ENCODE measurements at places on chromosomes 7 and 10.

DNA sequence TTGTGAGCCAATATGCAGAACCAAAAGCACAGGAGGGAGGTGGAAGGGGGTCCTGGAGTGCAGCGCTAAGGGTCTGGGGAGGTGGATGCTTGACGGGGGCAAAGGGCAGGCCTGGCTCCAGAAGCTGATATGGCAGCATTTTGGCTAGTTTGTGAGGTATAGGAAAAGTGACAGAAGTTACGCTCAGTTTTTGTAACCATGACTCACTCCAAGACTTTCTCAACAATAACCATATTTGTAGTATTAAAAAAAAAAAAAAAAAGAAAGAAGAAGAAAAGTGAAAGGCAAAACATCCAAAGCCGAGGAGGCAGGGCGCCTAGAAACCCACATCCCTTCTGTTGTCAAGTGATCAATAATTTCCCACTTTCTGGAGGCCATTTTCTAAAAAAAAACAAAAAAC is 92.3 kb downstream of the RNF216 start:
- no peak for DNase-seq

DNA sequence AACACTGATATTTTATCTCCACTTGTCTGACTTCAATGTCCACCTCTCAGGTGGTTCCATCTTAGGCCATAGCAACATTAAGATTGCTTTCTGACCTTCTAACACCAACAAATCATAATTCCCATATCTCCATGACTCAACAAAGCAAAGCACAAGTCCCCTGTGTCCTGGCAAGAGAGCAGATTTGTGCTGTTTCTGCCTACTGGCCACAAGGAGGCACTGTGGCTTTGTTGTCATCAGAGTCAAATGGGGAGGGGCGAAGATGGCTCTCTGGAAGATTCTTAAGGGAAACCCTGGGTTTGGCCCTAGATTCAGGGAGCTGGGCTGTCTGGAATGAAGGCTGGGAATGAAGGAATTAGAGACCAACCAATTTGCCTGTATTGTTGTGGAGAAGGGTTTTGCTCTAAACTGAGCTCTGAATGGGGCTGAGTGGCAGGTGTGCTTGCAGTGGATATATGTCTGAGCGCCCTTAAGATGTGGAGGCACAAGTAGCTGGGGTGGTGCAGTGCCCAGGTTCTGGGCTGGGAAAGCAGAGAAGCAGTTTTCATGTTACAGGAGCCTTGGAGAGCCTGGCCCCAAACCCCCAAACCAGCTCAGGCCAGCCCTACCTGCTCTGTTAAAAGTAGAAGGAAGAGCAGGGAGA is 154.8 kb upstream of the PRSS58 start:
- no peak for DNase-seq

GRCh38 chr7:149423449-149424110 is 37.3 kb downstream of the ZNF777 start:
- DNase-seq = no peak

DNA sequence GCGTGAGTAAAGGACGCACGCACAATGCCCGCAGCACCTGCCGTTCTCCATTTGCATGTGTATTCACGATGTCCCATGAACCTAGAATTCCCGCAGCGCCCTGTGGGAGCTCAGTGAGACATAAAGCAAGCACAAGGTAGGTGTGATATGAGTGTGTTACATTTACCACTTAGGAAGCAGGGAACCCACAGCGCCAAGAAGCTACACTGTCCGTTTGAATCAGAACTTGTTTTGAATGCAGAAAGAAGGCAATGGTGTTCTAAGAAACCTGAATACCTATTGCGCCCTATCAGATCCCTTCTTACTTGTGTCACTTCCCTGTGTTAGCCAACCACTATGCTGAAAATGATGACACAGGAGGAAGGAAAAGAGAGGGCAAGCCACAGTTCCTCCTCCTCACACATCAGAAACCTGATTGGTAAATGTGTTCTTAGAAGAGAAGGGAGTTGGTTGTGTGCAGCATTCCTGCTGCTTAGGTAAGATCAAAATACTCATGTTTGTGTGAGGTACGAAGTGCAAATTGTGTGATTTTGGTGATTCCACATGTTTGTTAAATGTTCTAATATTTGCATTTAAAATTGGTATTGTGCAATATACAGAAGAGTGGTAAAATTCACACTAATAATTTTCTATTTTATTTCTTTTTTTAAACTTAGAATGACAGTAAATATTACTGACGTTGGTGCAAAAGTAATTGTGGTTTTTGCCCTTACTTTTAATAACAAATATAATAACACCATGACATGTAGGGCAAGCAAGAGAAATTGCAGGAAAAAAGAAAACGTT is 185.4 kb downstream of the SEC23IP start:
- no peak for DNase-seq

- DNase-seq = no peak
Observed at GRCh38 chr10:115624448-115624847, 531.3 kb downstream of the ATRNL1 start.

- DNase-seq = no peak
Observed at GRCh38 chr7:43906331-43907010, at the start of gene URGCP. URGCP (minus strand) TSS chr7:43906596; CDS start chr7:43906575, 21 bp downstream.

DNA sequence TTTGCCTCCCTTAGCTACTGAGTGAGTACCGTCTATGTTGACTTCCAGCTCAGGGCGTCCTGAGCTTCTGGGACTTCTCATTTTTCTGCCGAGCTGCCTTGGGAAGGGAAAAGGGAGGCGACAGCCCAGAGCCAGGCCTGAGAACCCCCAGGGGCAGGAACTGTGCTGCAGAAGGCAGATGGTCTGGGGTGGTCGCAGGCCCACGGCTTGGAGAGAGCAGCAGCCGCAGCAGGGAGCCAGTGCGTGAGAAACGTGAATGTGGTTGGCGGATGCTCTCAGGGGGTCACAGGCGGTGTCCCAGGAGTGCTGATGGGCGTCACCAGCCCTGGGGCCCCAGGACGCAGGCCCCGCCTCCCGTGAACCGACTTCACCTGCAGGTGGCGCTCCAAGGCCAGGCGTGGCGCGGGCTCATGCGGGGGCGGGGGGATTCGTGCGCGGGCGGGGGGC is 9.2 kb upstream of the PWWP2B start:
- DNase-seq = no peak

GRCh38 chr10:57955076-57955475 is 312.6 kb downstream of the IPMK start:
- no peak for DNase-seq

- DNase-seq = no peak
Observed at GRCh38 chr10:129718548-129719414, 245.3 kb downstream of the EBF3 start.

DNA sequence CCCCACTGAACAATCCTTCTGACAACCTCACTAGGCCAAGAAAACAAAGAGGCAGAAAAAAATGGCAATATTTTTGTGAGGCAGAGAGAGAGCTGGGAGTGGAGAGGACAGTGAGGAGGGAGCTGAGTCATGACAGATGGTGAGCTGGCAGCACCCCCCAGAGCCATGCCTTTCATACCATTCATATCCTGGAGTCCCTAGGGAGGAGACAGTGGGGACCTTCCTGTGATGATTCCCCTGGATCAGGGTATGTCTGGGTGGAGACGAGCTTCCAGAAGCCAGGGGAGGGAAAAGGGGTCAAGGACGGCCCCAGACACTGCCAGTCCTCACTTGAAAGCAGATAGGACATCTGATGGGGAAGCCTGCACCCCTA is 160.5 kb downstream of the ADAM12 start:
- no peak for DNase-seq

DNA sequence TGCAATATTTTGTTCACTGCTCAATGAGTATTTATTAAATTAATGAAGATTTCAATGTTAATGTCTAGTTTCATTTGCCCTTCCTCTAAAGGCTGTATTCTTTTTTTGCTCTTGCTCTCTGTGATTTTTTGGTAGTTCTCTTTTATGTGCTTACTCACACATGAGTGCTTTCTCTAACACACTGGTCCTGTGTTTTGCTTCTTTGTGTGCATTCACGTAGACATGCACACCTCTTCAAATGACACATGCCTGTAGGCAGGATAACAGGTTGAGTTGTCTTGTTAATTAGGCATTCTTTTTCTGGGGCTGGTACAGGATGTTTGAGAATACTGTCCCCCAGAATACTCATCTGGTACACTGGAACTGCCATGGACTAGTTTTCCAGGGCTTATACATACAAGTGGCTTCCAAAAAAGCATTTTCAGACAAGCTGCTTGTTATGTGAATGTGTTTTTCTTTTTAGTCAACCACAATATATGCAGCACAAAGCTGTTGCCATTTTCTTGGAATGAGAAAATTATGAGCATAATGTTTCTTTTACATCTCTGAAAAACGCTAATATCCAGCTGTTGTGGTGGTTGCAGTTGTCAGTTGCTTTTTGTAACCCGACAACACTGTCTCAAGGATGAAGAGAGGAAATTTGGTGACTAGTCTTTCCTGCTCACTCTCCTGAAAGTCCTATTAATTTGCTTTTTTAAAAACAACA is 416.4 kb downstream of the AUTS2 start:
- no peak for DNase-seq

DNA sequence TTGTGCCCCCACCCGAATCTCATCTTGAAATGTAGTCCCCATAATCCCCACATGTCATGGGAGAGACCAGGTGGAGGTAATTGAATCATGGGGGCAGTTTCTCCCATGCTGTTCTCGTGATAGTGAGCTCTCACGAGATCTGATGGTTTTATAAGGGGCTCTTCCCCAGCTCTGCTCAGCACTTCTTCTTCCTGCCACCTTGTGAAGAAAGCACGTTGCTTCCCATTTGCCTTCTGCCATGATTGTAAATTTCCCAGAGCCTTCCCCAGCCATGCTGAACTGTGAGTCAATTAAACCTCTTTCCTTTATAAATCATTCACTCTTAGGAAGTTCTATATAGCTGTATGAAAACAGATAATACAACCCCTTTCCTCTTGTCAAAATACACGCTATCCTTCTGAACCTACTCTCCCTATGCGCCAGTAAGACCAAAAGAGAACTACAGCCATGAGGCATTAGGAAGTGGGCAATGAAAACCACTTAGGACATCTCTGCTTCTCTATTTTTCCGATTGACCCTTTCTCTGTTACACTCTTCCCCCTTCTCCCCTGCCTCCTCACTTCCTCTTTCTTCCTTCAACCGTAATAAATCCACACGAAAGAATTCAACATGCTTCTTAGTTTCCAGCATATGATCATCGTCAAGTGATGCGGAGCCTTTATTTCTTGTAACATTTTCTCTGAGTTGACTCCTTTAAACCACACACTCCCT is 101.2 kb upstream of the WDR11 start:
- DNase-seq = no peak

DNA sequence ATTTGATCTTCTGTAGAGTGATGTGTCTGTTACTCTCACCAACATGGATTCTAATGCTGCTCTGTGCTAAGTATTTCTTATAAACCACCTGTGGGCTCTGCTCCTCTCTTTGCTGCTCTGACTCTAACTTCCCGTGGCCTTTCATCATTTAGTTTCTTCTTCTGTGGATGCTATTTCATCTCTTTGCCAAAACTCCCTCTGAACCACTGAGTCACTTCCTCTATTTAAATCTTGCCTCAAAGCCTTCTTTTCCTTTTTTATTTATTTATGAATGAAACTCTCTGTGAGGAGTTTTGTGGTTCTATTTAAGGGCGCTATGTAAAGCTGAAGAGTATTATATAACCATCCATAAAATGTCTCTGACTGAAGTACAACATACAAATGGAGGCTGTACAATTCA is 538.5 kb downstream of the SUGCT start:
- DNase-seq = no peak

DNA sequence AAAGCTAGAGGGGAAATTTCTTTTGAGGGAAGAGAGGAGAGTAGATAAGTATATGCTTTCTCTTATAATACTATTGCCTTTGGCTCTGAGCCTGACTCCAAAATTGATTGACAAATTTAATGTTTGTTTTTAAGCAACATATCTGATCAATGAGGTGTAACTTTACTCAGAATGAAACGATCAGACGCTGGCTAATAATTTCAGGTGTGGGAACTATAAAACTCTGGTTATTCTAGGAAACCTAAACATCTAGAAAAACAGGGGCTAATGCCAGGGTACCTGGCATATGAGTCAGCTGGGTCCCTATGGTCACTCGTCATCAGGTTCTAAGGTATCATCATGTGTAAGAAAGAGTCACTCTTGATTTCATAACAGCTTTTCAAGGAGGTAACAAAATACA is 139.7 kb downstream of the ATE1 start:
- no peak for DNase-seq

DNA sequence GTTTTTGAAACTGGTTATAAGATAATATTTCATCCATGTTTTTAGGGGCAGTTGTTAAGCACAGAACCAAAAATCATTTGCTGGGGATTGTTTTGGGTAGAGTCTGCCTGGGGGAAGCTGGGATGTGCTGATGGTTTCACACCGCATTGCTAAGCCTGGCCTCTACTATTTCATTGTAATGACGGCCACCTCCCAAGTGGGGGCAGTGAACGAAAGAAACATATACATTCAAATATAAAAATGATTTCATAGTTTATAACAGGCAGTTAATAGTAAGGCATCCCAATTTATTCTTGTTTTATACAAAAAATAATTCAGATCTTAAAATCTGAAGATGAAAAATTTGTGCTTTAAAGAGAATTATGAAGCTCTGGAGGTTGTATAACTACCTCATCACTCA is 750.8 kb downstream of the REEP3 start:
- no peak for DNase-seq

GRCh38 chr10:3538656-3539531 is 246.1 kb downstream of the KLF6 start:
- DNase-seq = no peak

GRCh38 chr10:132253092-132253687 is 54.6 kb downstream of the STK32C start:
- no peak for DNase-seq

- DNase-seq = no peak
Observed at GRCh38 chr7:38335492-38336147, 62.2 kb upstream of the TARP start.

DNA sequence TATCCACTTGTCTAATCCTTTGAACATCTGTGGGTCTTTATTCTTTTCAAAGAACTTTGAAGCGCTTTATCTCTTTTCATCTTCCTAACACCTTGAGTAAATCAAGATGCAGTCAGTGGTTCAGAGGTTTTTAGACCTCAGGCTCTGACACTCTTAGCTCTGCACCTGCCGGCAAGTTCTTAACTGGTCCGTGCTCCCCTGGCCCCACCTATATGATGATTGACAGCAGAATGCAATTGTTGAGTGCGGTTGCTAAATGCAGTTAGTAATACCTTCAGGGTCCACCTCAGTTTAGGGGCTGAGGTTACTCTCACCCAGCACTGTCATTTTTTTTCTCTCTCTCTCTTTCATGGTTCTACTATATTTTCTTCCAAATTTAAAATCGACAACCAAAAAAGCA is 854.2 kb upstream of the AUTS2 start:
- no peak for DNase-seq
